ENCODE measurements at places on chromosomes 12 and 14.

DNA sequence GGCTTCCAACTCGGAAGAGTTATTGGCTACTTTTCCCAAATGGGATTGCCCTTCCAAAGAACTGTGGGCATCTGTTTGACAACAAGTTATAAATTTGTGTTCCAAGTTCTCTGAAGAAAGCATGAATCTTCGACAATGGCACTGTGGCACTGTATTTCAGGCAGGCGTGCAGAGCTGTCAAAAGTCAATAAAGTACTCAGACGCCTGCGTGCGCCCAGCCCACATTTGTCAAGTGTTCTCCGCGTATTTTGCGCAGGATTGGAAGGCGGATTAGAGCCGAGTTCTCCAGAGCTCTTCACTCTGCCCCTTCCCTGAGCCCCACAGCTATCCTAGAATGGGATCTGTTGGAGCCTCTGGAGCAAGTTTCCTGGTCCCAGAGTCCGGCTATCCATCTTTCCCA is 103.2 kb downstream of the SLC25A47 start:
- no peak for DNase-seq

DNA sequence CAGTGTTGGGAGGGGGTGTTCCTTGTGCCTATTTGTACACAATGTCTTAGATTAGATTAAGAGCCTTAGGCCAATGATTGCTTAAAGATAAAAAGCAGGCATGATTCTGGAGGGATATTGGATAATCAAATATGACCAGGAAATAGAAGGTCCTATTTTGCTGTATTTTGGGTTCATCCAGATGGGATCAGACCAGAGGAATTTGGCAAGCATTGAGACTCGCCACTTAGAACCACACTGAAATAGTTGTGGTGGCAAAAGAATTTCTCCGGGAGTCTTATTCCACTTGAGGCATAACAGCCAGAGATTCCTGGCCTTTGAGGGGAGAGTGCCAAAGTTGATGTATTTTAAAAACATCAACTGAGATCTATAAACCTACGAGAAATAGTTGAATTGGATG is 327.2 kb downstream of the RAD51B start:
- no peak for DNase-seq

DNA sequence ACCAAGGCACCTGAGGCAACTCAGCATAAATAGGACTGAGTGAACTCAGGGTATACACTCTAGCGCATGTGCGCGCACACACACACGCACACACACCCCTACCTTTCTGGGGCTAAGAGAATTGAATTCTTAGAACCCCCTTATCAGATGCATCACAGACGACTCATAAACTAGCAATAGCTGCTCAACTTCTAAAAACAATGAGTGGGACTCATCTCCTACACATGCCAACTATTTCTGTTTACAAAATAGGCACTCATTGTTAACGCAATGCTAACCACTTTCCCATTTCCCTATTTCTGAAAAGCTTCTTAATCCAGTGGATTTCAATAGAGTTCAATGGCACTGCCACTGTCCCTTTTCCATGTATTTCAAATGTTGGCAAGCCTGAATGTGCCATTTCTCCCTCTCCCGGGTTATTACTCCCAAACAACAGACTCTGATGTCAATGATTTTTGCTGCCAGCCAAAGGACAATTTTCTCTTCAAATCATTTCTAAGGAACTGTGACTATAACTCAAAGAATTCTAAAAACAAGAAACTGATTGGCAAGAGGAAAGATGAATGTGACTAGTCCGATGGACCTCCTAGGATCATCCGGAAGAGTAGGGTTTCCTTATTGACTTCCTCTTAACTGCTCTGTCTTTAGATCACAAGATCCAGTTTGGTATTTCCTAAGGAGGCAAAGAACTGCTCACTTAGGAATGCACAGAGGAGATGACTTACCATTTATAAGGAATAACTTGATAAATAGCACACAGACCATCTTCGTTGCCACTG is 48.8 kb downstream of the SLC38A1 start:
- no peak for DNase-seq

DNA sequence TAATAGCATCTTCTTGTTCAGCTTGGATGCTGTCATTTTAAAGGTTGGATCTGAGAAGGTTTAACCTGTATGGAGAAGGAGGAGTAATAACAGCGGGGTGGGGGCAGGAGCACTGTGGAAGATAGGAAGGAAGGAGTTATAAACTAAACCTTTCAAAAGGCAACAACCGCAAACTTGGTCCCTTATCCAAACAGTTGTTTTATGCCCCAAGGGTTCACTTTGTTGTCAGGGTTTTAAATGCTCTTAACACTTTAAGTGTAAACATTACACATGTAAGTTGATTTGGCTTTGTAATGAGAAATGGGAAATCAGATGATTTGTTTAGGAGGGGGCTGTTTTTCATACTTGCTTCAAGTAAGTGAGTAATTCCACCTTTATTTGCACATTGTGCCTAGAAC is 3.0 kb downstream of the NPAS3 start:
- no peak for DNase-seq

DNA sequence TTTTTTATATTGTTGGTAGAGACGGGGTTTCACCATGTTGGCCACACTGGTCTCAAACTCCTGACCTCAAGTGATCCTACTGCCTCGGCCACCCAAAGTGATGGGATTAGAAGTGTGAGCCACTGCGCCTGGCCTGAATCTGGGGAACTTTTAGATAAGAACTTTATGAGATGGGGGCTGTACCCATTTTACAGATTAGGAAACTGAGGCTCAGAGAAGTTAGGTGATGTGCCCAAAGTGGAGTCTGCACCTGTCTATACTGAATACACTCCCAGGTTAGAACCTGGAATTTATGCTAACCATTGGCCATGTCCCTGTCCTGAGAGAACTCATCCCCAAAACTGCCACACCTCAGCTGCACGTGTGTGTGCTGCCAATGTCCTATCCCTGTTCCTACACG is 81.9 kb downstream of the ESRRB start:
- no peak for DNase-seq

GRCh38 chr12:9750276-9751203 is 10.2 kb downstream of the CD69 start:
- DNase-seq = peak; percentile 37

GRCh38 chr12:80490329-80490728 is 46.3 kb downstream of the PTPRQ start:
- no peak for DNase-seq

GRCh38 chr14:23114120-23114458 is 5.0 kb downstream of the CEBPE start:
- DNase-seq = no peak

- no peak for DNase-seq
Measured at GRCh38 chr12:39603065-39603464, 16.5 kb downstream of the ABCD2 start.

DNA sequence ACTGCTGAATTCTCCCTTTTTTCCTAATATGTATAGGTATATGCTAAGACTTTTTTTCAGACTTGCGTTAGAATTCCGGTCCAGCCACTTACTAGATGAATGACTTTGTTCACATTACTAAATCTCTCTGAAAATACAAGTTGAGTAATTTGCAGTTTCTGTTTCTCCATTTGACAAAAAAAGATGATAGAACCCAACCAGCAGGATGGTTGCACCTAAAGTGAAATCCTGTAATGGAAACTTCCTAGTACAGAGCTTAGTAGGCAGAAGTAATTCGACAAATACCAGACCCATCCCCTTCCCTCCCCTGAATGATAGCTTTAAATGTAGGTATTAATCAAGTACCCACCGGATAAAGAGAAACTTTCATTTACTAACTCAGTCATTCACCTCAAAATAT is 113.6 kb upstream of the RAP1B start:
- no peak for DNase-seq

DNA sequence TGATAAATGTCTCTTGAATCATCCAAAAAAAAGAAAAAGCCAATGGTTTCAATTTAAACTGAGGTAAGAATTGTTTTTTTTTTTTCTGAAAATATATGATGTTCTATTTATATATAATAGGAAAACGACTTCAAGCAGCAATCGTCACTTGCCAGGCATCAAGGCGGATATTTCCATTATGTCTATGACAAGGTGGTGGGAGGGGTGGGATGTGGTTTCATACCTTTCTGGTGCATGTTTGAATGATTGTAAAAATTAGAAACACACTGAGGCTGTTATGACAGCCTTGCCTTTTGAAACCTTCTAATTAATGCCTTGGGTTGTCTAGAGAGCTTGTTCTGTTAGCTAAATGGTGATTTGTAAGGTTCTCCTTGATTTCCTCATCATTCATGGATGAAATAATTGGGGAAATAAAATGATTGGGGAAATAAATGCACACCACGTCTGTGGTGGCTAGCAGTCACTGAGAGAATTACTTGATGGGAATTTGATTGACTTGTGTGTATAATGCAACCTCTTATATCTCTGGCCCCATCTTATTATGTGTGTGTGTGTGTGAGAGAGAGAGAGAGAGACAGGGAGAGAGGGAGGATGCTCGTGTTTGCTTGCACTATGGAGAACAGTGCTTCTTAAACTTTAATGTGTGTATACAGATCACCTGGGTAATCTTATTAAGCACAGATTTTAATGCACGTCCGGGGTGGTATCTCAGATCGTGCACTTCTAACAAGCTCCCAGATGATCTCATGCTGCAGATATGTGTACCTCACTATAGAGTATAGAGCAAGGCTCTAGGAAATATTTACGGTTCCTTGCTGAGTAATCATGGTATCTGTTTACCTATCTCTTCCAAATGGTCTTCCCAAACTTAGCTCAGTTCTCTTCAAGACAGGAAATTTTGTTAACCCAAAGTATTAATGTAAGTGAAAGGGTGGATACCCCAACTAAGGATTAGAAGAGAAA is 502.6 kb downstream of the DIO2 start:
- DNase-seq = no peak

DNA sequence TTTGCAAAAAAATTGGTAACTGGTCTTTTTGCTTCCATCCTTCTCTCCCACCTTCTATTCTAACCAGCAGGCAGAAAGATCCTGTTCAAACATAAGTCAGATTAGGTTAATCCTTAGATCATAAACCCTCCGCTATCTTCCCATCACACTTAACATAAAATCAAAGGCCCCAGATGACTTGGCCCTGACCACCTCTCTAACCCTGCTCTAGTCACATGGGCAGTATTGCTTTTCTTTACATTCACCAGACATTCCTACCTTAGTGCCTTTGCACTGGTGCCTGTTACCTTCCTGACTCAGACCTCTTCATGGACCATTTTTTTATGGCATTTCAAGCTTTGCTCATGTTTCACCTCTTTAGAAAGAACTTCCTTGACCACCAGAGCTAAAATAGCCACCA is 83.5 kb downstream of the NTF3 start:
- DNase-seq = no peak

- DNase-seq = no peak
Measured at GRCh38 chr12:2904260-2904659, 13.6 kb downstream of the TULP3 start.
